Common myeloid progenitor, CD34-positive (primary cell): ENCODE measurements at places on chromosomes 7 and 10.

GRCh38 chr10:79898597-79899325 lies 50.1 kb downstream of the SFTPD start:
- no peaks in the 10 kb centered on the region for H3K36me3 ChIP-seq
- no peaks in the 10 kb centered on the region for H3K27me3 ChIP-seq
- H3K27ac ChIP-seq, result no peak overlapping the region
- H3K4me1 ChIP-seq, result no peaks in the 10 kb centered on the region
- DNase-seq, result no peak

GRCh38 chr10:120371856-120372255 lies 85.2 kb upstream of the PLPP4 start:
- H3K27me3 ChIP-seq, result no peaks in the 10 kb centered on the region
- H3K36me3 ChIP-seq, result no peaks in the 10 kb centered on the region
- no peaks in the 10 kb centered on the region for H3K4me1 ChIP-seq
- H3K27ac ChIP-seq, result no peak overlapping the region
- no peak for DNase-seq

GRCh38 chr7:54465095-54465494 lies 77.1 kb upstream of the VSTM2A start:
- H3K4me3 ChIP-seq, result no peak overlapping the region
- H3K27me3 ChIP-seq, result no peaks in the 10 kb centered on the region
- no peaks in the 10 kb centered on the region for H3K4me1 ChIP-seq
- no peaks in the 10 kb centered on the region for H3K36me3 ChIP-seq

DNA sequence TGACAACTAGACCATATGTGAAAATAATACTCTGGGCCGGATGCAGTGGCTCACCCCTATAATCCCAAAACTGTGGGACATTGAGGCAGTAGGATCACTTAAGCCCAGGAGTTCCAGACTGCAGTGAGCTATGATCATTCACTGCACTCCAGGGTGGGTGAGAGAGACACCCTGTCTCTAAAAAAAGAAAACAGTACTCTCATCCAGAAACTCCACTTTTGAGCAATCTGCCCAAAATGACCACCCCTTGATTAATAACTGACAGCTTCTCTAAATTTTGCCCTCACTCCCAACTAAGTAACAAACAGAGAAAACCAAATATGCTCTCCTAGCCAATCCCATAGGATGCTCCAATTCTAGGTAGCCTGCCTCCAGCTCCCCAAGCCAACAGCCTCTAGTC lies 62.5 kb upstream of the AKR1E2 start:
- H3K4me1 ChIP-seq, result no peaks in the 10 kb centered on the region
- no peak for DNase-seq
- H3K27me3 ChIP-seq, result no peaks in the 10 kb centered on the region
- H3K4me3 ChIP-seq, result no peak overlapping the region
- H3K27ac ChIP-seq, result no peak overlapping the region

DNA sequence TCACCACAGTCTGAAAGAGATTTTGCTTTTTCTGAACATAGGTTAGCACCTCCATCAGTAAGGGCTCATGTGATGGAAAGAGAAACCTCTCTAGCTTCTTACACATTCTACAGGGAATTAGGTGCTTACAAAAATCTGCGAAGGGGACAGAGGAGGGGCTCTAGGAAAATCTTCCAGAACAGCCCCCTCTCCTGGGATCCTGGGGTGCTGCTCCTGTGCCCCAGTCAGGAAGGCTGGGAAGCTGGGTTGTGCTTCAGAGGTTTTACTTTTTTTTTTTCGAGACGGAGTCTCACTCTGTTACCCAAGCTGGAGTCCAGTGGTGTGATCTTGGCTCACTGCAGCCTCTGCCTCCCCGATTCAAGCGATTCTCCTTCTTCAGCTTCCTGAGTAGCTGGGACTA lies 7.5 kb upstream of the FAM171A1 start:
- H3K27ac ChIP-seq, result no peak overlapping the region
- no peak overlapping the region for H3K4me3 ChIP-seq
- H3K36me3 ChIP-seq, result no peaks in the 10 kb centered on the region
- H3K27me3 ChIP-seq, result peaks cover 12% of the 10 kb centered on the region
- no peaks in the 10 kb centered on the region for H3K4me1 ChIP-seq

DNA sequence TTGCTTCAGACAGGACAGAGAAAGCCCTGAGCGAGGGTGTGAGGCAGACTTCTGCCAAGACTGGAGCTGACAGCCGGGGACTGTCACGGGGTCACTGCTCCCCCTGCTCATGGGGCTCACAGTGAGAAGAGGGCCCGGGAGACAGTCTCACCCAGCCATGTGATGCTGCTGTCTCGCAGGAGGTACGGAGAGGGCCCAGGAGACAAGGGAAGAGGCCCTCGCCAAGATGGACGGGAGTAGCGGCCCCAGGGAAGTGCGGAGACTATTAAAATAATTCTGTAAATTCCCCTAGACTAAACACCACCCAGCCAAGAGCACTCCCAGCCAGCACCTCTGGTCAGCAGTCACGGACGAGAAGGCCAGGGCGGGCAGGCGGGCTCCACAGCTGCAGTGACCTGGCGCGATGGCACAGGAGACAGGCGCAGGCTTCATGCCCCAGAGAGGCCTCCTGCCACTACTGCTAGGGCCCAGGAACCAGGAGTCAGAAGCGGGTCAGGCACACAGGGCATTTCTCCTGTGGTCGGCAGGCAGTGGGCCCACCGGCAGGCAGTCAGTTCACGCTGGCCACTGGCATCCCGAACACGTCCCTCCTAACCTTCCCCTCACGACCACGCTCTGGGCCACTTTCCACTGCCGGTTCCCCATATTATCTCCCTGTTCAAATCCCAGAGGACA lies 24.1 kb downstream of the WDR86 start:
- no peak overlapping the region for H3K27ac ChIP-seq
- DNase-seq, result no peak
- no peak overlapping the region for H3K4me3 ChIP-seq

- H3K27me3 ChIP-seq, result peaks cover 12% of the 10 kb centered on the region
- H3K36me3 ChIP-seq, result no peaks in the 10 kb centered on the region
- H3K4me3 ChIP-seq, result no peak overlapping the region
- no peak for DNase-seq
- peaks cover 3% of the 10 kb centered on the region for H3K4me1 ChIP-seq
These were observed 10.5 kb upstream of the KCP start for GRCh38 chr7:128920913-128921582.

- peaks cover 2% of the 10 kb centered on the region for H3K36me3 ChIP-seq
- DNase-seq, result peak; percentile 57
- peaks cover 5% of the 10 kb centered on the region for H3K4me1 ChIP-seq
- no peak overlapping the region for H3K4me3 ChIP-seq
- H3K27me3 ChIP-seq, result no peaks in the 10 kb centered on the region
These were observed 230.9 kb downstream of the CAMK1D start for GRCh38 chr10:12579954-12580858.

DNA sequence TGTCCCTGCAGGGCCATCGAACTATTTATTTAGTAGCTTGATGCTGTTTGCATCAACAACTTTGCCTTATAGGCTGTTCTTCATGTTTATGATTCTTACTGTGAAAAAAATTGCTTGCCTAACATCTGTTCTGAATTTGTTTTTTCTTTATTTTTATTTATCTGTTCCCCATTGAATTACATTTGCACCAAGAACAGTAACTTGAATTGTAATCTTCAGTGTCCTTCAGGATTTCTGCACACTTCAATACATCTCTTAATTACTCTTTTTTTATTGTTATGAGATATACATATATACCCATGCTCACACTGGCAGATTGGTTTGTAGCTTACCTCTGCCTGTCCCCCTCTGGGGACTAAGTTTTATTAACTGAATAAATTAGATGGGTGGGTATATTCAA lies 64.4 kb downstream of the TBXAS1 start:
- H3K27me3 ChIP-seq, result no peaks in the 10 kb centered on the region
- DNase-seq, result no peak
- H3K36me3 ChIP-seq, result peaks cover 18% of the 10 kb centered on the region
- no peak overlapping the region for H3K4me3 ChIP-seq
- no peak overlapping the region for H3K27ac ChIP-seq
- peaks cover 5% of the 10 kb centered on the region for H3K4me1 ChIP-seq

DNA sequence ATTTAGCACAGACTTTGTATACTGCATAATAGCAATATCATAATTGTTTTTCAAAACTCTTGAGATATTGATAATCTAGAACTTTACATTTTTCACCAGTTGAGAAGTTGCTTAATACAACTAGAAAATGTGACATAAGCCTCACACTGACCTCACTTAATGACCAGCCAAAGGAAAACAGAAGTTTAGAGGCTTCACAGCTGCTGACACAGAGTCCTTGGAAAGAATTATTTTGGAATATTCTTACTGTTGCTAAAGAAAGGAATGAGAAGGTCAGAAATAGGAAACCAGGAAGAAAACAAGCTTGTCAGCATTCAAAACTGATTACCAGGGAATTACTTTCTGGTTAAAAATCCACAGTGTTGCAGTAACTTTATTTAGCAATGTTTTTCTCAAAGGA lies 35.5 kb upstream of the WASL start:
- no peak for DNase-seq
- H3K36me3 ChIP-seq, result no peaks in the 10 kb centered on the region
- H3K27me3 ChIP-seq, result no peaks in the 10 kb centered on the region
- no peak overlapping the region for H3K27ac ChIP-seq

DNA sequence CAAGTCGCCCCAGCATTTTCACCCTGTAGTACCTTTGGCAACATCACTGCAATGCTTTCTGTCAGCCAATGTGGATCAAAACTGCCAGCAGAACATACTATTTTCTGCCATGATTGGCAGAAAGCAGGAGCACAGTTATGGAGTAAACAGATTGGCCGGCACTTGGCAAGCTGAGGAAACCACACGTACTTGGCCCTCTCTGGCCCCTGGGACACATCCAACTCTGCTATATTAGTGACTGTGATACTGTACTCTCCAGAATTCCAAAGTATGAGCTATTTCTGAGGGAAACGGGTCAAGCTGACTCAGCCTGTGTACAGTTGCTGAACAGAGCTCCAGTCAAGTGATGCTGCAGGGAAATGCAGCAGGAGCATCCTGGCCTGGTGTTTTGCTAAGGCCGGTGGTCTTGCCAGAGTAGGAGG lies 39.8 kb upstream of the LANCL2 start:
- no peak for DNase-seq
- no peak overlapping the region for H3K27ac ChIP-seq
- H3K27me3 ChIP-seq, result no peaks in the 10 kb centered on the region
- H3K4me3 ChIP-seq, result no peak overlapping the region
- H3K36me3 ChIP-seq, result no peaks in the 10 kb centered on the region

DNA sequence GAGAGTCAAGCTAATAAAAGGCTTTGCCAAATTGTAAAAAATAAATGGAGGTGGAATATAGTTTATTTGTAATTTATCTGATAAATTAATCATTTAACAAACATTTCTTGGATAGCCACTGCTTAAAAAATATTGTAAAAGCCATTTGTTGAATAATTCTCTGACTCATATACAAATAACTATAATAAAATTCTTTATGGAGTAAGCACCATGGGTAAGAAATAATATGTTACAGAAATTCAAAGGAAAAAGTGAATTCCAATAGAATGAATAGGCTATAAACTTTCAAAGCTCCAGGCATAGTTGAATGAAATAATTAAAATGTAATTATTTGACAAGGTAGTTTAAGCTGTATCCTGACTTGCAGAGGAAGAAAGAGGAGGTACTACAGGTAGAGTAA lies 291.4 kb upstream of the TMEM229A start:
- no peak for DNase-seq
- H3K27me3 ChIP-seq, result no peaks in the 10 kb centered on the region
- H3K4me1 ChIP-seq, result no peaks in the 10 kb centered on the region
- H3K36me3 ChIP-seq, result no peaks in the 10 kb centered on the region
- H3K4me3 ChIP-seq, result no peak overlapping the region
- H3K27ac ChIP-seq, result no peak overlapping the region

DNA sequence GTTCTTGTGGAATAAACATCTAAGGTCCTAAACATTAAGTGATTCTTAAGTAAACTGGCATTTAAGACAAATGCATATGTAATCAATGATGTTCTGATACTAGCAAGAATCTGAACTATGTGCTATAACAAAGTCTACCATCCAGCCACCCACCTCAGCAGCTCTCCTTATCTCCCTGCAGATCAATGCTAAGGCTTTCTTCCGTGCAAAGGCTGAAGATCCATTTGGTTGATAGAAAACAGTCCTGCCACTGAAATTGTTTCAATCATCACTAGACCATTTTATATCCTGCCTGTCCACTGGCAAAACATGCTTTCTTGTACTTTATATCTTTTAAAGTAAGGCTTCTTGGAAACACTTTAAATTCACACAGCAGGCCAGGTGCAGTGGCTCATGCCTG lies 6.3 kb upstream of the SMKR1 start:
- DNase-seq, result no peak
- H3K36me3 ChIP-seq, result no peaks in the 10 kb centered on the region
- no peak overlapping the region for H3K27ac ChIP-seq
- no peak overlapping the region for H3K4me3 ChIP-seq

DNA sequence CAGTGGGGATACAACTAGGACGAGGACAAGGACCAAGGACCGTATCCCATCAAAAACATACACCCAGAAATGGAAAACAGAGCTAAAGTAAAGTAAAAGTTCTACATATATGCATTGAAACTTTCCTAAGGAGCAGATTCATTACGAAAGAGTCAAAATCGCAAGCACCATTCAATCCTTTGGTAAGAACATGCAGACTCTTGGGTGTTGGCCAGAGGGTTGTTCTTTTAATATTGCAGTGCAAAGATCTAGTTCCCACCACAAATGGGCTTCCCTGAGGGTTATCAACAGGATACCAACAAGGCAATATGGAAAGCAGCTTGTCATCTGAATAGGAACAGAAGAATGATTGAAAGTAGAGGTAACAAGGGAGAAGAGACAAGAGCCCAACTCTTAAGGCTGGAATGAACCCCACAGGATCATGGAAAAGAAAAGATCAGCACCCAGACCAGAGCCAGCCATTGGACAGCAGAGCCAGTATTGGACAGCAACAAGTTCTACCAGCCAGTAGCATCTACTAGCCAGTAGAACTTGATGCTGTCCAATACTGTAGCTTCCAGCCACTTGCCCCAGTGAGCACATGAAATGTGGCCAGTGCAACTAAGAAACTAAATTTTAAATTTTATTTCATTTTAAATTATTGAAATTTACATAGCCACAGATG lies 66.0 kb downstream of the OSBPL3 start:
- H3K27ac ChIP-seq, result no peak overlapping the region
- H3K27me3 ChIP-seq, result no peaks in the 10 kb centered on the region
- no peaks in the 10 kb centered on the region for H3K36me3 ChIP-seq
- no peak overlapping the region for H3K4me3 ChIP-seq
- peaks cover 65% of the 10 kb centered on the region for H3K4me1 ChIP-seq
- DNase-seq, result no peak

GRCh38 chr7:106560482-106560881 lies 100.5 kb downstream of the CCDC71L start:
- DNase-seq, result no peak
- no peak overlapping the region for H3K4me3 ChIP-seq
- no peaks in the 10 kb centered on the region for H3K4me1 ChIP-seq
- no peak overlapping the region for H3K27ac ChIP-seq
